Ovary (tissue), 10 donors: ENCODE measurements at places on chromosomes 5 and 9. TPM values are rescaled to one million over a fixed set of nuclear protein-coding genes. Genes with fewer than 3 reads are reported as not detected.

Gene GRXCR2
- not detected for total RNA-seq

DNA sequence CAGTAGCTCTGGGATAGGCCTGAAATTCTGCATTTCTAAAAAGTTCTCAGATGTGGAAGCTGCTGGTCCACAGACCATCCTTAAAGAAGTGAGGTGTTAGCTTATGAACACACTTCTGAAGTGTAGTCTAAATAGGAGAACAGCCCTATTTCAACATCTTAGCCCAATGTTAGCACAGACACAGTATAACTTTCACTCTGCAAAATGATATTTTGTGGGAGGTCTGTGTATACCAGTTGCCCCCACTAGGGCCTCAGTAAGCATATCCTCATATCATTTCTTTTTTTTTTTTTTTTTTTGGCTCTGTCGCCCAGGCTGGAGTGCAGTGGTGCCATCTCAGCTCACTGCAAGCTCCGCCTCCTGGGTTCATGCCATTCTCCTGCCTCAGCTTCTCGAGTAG, 7.5 kb upstream of the HABP4 start:
- H3K4me1 ChIP-seq, result no peaks in the 10 kb centered on the region
- H3K36me3 ChIP-seq, result no peaks in the 10 kb centered on the region
- H3K4me3 ChIP-seq, result no peak overlapping the region
- DNase-seq, result no peak
- no peaks in the 10 kb centered on the region for H3K27me3 ChIP-seq

Gene PTPRD
- total RNA-seq, result 41.3 TPM

DNA sequence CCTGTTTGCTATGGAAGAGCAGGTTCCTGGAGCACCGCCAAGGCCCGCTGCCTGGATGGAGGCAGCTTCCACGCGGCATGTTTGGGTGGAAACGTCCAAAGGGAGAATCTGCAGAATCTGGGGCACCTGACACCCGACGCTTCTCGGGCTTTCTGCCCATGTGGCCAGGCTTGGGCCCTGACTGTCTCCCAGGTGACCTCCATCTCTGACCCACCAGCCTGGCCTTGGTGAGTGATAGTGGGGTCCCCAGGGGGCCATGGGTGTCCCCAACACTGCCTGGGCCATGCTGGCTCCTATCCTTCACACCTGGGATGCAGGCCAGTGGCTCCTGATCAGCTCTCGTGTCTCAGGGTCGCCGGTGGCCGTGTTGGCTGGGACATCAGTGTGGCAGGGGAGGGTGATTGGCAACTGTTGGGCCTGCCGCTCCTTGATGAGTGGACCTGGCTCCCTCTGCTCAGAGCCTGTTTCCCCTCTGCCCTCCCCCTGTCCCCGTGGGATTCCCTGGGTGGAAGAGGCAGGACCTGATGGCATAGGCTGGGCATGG, 34.0 kb downstream of the GLT6D1 start:
- no peak overlapping the region for H3K27ac ChIP-seq
- H3K36me3 ChIP-seq, result no peaks in the 10 kb centered on the region
- no peak overlapping the region for H3K4me3 ChIP-seq
- peak; percentile 67 for DNase-seq
- no peaks in the 10 kb centered on the region for H3K27me3 ChIP-seq

Gene PCYOX1L
- total RNA-seq, result 8.8 TPM

- no peak overlapping the region for H3K4me3 ChIP-seq
- no peak overlapping the region for H3K27ac ChIP-seq
- no peaks in the 10 kb centered on the region for H3K27me3 ChIP-seq
- DNase-seq, result no peak
Observed at GRCh38 chr5:1245905-1246576, 20.9 kb downstream of the SLC6A18 start.
